Kidney glomerular epithelial cell (primary cell): ENCODE measurements at places on chromosomes 1 and 21.

DNA sequence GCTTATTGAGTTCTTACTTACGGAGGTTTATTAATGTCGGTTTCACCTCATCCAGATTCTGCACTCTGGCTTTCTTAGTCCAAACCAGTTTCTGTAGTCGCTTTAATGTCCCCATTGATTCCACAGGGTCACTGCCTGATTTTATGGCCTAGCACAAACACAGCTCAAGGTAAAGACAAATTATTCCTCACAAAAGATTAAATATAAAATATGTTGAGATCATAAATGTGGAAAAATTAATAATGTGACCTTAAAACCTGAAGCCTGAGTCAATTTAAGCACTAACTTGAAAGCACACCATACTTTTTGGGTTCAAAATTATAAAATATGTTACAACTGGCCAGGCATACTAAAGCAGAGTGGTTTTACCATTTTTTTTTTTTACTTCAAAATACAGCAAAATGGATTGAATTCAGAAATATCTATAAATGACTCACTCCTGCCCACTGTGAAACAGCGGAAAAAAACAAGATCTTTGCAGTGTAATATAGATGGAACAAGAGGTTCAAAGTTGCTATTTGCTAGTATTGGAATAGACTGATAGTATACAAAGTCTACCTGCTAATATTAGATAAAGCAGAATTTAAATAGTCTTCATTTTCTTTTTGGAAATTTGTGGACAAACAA lies 37.6 kb upstream of the SAMSN1 start:
- no peak for DNase-seq

DNA sequence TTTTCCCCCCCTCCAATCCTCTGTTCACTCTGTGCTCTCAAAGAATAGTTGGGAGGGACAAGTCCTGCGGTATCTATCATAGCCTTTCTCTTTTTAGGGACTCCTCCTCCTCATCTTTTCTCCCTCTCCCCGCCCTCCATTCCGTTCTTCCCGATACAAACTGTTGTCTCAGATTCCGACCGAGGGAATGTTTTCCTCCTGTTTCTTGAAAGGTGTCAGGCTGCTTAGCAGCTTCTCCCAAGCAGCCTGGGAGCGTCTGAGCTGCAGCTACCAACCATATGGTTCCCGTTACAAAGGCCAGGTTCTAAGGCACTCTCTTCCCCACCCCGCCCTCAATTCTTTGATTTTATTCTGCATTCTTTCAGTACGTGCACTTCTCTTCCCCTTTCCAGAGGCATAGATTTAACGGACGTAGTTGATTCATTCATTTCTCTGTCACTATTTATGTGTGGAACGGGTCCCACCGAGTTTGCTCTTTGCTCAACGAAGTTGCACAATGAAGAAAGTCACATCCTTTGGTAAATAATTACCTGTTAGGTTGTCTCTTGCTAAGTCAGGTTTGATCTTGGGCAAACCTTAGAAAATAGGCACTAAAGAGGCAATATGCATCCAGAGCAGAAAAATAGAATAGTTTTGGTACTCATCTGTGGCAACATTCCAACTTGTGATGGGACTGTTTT lies 2.8 kb downstream of the ADGRL2 start:
- DNase-seq: peak; percentile 50

- no peak for DNase-seq
These were observed 186.5 kb downstream of the DYRK1A start for GRCh38 chr21:37553078-37553481.

DNA sequence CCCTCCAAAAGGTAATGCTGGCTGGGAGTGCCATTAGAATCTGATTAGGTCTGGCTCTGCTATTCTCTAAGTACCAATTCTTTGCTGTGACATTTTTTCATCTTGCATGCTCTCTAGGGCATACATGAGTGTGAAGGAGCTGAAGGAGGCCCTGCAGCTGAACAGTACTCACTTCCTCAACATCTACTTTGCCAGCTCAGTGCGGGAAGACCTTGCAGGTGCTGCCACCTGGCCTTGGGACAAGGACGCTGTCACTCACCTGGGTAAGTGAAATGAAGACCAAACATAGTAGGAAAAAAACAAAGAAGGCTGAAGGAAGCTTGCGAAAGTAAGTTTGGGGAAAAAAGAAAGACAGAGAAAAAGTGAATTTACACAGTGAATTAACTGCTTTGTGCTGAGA lies 207.9 kb downstream of the PAPPA2 start:
- no peak for DNase-seq

GRCh38 chr1:15326691-15327588 lies 79.9 kb downstream of the FHAD1 start:
- no peak for DNase-seq

- no peak for DNase-seq
These were observed 10.8 kb upstream of the PSMD4 start for GRCh38 chr1:151243683-151244216.

DNA sequence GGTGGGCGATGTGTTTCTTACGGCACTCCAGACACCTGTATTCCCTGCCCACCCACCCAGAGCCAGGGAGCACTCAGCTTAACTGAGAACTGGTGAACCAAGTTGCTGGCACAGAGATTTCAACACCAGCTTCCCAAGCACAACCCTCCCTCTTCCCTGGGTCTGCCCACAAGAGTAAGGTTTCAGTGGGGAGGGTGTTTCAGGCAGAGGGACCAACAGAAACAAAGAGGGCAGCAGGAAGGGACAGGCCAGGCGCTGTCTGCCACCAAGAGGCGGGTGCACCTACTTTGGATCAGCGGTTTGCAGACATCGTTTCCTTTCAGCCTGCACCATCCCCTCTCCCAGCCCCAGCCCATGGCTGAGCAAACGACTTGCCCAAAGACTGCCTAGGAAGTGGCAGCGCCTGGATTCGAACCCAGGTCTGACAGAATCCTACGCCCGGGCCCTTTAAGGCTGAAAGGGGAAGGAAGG lies 21.9 kb upstream of the ALDH4A1 start:
- DNase-seq: no peak

- no peak for DNase-seq
These were observed 86.8 kb downstream of the LRRC8C start for GRCh38 chr1:89719502-89720306.

DNA sequence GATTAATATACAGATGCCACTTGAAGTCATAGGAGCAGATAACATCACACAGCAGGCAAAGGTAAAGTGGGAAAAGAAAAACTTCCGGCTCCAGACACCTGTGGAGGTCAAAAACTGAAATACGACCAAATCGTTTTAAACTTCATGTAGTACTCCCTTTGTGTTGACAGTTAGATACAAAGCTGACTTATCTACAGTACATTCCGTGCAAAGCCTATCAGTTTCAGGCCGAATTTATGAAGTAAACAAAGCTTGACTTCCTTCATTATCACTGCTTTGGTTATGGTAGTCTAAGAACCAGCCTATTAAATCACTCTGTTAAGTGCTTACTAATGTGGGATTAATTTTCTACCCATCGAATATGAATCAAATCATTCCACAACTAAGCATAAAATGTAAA lies 156.3 kb downstream of the SMYD3 start:
- no peak for DNase-seq

DNA sequence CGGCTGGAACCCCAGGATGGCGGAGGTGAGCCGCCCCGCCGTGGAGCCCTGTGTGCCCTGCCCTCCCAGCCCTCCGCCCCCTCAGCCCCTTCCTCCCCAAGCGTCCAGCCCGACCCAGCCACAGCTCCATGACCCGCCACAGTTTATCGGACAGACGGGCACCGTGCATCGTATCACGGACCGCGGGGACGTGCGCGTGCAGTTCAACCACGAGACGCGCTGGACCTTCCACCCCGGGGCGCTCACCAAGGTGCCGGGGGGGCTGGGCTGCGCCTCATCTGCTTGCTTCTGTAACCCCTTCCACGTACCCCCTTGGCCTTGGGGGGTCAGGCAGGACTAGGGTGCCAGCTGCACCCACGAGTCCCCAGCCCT lies 6.6 kb upstream of the MMP23B start:
- no peak for DNase-seq

DNA sequence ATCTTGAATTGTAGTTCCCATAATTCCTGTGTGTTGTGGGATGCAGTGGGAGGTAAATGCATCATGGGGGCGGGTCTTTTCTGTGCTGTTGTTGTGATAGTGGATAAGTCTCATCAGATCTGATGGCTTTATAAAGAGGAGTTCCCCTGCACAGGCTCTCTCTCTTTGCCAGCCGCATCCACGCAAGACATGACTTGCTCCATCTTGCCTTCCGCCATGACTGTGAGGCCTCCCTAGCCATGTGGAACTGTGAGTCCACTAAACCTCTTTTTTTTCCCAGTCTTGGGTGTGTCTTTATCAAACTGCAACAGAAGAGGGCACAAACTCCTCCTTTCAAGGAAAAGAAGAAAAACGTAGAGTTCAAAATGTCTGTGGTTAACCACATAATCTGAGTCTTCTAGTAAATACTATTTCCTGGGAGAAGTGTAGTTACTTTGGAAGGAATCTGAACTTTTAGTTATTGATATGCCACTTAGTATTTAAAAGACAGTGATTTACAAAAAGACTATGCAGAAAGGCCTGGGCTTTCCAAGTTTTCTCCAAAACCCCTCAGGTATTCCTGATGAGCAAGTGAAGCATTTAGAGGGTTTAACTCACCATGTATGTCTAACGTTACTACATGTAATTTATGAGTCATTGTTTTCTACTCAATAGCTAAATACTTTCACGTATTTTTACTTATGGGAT lies 10.0 kb downstream of the ADAMTS1 start:
- DNase-seq: peak; percentile 88

GRCh38 chr1:228284521-228284920 lies 76.7 kb downstream of the OBSCN start:
- DNase-seq: no peak

- no peak for DNase-seq
These were observed 18.9 kb downstream of the PGLYRP3 start for GRCh38 chr1:153293851-153294250.

- no peak for DNase-seq
These were observed 23.8 kb downstream of the PTTG1IP start for GRCh38 chr21:44849616-44850130.

GRCh38 chr1:150187560-150187931 lies 37.8 kb downstream of the PLEKHO1 start:
- peak; percentile 37 for DNase-seq

DNA sequence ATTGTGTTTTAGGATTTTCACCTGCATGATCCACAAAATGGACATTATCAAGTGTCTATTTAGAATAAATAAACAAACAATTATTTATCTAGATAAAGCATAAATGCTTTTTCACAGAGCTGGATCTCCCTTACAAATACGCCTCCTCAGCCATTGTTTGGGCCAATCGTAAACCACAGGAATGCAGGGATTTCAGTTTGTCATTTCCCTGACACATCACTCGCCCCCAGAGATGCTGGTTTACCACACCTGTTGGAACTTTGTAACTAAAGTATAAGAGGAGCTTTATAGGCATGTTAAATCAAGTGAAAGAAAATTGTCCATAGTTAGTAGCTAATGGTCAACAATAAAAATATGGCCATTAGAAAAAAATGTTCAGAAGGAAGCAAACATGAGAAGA lies 40.3 kb downstream of the GPR88 start:
- DNase-seq: no peak

- no peak for DNase-seq
These were observed 3.4 kb downstream of the C1orf53 start for GRCh38 chr1:197905699-197906351.

DNA sequence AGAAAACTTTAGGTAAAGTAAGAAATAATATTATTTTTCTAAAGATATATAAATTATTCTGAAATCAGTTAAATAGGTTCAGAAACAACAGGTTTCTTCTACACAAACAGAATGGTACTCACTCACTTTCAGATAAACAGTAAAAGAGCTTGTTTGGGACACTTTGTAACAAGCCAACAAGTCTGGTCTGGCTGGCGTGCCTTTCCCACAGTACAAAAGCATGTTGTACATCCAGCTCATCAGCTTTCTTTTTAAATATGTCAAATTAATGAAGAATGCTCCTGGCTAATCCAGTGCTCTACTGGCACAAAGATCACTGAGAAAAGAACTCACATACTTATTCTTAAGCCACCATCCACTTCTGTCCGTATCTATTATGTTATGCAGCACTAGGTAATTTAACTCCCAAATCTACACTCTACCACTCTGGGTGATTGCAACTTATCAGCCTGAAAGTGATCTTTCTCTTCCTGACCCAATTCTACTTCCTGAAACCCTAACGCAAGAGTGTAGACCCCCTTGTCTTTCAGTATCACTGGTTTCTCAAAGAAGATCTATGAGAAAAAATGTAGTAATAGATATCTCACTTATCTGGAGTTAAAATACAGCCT lies 32.6 kb downstream of the TRIT1 start:
- no peak for DNase-seq

DNA sequence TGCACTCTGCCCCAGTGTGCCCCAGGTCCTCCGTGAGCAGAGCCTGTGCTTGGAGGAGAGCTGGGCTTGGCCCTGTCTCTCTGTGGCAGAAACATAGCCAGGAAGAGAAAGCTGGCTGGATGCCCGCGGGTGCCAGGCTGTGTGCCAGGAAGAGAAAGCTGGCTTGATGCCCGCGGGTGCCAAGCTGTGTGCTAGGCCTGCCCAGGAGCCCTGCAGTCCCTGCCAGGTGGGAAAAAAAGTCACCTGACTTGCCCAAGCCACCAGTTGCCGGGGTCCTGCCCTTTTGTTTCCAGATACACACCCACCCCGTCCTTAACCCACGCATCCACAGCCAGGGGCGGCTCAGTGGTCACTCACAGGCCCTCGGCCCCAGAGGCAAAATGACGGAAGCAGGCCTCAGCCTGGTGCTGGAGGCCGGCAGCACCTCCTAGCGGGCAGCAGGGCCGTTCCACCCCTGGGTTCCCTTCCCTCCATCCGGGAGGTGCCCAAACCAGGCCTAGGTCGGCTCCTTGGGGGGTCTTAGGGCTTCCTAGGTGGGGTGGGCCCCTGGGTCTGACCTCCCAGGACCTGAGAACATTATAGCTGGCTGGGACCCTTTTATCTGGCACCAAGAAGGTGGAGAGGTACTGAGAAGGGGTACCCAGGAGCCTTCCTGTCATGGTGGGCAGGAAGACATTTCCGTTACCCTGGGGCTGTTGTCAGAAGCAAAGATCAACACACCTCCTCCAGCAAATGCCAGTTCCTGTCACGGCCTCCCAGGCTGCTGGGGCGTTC lies 9.1 kb downstream of the ITGB2 start:
- DNase-seq: no peak

- DNase-seq: no peak
These were observed 44.3 kb upstream of the HPDL start for GRCh38 chr1:45282351-45282750.

GRCh38 chr1:229897501-229897900 lies 169.5 kb upstream of the GALNT2 start:
- no peak for DNase-seq

DNA sequence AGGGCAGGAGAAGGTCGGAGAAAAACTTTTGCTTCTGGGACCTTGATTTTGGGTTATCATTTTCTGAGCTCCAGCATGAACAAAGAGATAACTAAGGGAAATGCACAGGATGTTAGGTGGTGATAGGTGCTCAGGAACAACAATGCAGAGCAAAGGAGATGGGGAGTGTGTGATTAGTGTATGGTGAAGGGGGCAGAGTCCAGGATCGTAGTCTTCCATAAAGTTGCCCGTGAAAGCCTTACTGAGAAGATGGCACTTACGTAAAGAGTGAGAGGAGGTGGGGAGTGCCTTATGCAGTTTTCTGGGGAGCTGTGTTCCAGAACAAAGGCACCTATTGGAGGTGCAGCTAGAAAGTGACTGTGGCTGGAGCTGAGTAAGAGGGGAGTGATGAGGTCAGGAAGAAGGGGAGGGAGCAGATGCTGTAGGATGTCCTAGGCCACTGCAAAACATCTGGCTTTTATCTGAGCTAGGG lies 11.6 kb downstream of the KCNK1 start:
- no peak for DNase-seq
